ENCODE measurements at places on chromosomes 1 and 21. TPM values are rescaled to one million over a fixed set of nuclear protein-coding genes. Genes with fewer than 3 reads are reported as not detected.

DNA sequence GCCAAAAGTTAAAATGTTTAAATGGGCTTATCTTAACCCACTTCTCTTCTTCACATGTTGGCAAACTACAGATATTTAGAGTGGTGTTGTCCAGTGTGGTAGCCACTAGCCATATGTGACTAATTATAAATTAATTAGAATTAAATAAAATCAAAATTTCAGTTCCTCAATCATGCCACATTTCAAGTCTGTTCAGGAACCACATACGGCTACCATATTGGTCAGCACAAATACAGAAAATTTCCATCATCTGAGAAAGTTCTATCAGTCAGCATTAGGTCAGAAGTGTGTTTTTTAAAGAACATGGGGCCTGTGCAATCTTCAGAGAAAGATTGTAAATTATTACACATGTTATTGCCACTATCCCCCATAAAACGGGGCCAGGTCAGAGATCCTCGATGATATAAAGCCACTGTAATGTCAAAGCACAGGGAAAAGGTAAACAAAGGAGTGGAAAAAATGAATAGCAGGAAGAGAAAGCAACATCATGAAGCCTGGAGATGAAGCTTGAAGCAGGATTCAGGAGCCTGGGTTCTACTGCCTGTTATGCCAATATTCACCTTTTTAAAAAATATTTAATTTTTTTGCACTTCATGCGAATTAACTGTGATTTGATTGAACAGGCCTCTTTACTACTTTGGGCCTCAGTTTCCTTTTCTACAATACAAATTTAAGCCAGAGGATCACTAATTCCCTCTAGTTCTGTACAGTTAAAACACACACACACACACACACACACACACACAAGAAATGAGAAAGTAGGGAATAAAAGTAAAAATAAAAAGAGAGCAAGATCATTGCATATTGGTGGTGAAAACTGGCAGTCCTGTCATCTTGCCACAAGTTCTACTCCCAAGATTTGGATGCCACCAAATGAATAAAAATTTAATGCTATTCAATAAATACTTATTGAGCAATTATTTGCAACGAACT lies 2.3 kb downstream of the RSBN1 start:
- DNase-seq = no peak

- no peak for DNase-seq
Measured at GRCh38 chr1:48061162-48062136, 64.3 kb upstream of the TRABD2B start.

Gene ECM1
- total RNA-seq = 18.8 TPM

DNA sequence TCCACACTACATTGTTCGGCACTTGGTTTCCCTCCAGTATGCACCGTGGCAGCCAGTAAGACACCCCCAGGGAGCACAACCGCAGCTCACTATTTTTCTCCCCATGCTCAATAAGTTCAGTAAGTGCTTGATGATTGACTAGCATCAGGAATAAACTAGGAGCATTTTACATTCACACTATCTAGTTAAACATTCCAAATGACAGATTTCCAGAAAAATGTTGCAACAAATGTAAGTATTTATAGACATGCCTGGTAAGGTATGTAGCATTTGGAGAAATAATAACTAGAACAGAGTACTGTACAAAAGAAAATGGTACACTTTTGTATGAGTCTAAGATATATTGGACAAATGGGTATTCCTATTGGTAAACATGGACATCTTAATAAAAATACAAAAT lies 92.9 kb downstream of the SLC45A1 start:
- no peak for DNase-seq

- peak; percentile 10 for DNase-seq
Measured at GRCh38 chr1:213530611-213531320, 457.0 kb upstream of the PROX1 start.

Gene SYNC
- total RNA-seq = 23.2 TPM

- DNase-seq = no peak
Measured at GRCh38 chr1:243890576-243890975, 40.5 kb upstream of the AKT3 start.

DNA sequence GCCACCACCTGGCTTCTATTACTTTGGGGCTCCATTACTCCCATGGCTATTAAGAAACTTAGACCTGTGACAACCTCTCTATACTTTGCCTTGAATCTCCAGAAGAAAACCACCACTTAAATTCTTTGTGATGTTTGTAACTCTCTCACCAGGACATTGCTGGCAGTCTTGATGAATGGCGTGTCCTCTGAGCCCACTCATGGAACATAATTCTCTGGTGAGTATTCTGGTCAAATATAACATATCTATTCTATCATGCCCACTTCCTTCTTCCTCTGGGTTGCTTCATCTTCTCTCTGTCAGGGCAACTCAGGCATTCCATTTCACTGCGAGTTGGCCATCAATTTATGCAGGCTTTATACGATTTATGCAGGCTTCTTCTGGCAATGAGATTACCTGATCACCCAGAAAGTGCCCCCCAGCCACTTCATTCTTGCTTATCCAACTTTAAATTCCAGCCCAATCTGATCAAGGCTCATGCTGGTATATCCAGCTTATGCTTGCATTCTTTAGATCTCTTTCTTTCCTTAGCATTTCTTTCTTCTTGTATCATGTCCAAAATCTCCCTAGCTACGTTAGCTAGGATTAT lies 112.0 kb upstream of the CHRM3 start:
- DNase-seq = no peak

Gene DMRTA2
- total RNA-seq = not detected
